ENCODE measurements at places on chromosomes 13 and 19.

DNA sequence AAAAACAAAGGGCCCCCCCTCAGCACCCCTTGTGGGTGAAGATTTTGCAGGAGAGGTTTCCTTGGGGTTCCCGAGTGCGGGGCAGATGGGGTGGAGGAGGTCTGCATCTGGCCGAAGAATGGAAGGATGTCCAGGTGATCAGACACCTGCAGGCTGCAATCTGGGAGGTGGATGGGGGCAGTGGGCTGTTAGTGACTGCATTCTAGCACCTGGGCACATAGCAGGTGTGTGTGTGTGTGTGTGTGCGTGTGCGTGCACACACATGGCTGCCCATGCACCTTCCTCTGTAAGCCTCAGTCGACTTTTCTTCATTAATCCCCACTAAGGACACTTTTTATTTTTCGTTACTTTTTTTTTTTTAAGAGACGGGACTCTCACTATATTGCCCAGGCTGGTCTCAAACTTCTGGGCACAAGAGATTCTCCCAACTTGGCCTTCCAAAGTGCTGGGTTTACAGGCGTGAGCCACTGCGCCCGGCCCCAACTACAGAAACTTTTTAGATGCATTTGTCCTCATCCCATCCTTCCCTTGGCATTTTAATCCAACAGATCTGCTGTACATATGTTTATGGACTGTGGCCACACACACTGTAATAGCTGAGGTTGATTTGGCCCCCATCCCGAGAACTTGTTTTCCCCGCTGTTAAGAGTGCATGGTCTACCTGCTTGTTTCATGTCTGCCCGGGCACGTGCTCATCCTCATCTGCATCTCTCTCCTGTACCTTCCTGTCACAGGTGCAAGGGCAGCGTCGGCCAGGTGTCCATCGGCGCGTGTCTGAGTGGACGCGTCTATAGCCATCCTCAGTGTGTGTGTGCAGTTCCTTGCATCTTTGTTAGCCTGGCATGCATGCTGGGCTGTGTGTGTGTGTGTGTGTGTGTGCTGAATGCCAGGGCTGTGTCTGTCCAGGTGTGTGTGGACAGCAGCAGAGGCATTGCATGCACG, 731 bp downstream of the MAG start:
- DNase-seq, result no peak

GRCh38 chr13:111510502-111511218, 190.2 kb downstream of the TEX29 start:
- no peak for DNase-seq

DNA sequence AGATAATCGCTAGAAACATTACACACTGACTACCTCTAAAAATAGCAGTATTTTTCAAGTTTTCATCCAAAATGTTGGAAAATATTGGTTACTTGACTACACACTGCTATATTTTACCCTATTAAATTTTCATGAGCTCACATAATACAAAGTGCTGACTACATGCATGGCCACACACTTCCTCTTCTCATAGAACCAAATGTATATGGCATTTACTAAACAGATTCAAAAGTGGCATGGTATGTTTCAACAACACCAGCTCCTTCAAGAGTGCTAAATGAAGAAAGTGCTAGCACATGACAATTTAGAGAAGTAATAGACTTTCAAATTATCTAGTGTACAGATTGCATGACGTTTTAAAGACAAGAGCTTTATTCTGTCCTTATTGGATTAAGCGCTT, 780.4 kb upstream of the SLITRK6 start:
- DNase-seq, result no peak

DNA sequence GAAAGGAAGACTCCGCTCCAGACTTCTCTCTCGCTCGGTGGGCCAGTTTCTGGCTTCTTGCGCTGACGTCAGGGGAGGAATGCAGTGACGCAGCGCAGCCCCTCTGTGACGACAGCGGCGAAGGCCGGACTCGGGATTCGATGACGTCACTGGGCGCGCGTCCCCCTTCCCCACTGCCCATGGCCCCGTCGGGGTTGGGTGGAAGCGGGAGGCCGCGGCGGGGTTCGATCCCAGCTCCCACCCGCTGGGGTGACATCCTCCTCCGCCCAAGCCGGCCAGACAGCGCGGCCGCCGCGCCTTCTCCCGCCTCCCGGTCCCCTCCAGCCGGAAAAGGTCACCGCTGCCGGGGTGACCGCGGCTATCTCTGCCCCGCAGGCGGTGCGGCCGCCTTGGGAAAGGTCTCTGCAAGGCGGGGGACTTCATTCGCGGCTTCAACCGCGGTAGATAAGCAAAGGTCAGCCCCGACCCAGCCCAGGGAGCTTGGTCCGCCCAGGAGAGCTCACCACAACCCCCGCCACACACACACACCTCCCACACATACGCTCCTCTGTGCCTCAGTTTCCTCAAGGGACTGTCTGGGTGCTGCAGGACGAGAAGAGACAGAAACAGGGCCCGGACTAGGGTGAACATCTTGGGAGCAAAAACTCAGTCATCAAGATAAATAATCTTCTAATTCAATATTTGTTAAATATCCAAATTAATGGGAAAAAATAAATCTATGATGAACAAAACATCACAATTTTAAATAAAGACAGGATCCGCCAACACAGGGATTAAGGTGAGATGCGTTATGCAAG, 844 bp upstream of the RFX1 start:
- DNase-seq, result no peak

DNA sequence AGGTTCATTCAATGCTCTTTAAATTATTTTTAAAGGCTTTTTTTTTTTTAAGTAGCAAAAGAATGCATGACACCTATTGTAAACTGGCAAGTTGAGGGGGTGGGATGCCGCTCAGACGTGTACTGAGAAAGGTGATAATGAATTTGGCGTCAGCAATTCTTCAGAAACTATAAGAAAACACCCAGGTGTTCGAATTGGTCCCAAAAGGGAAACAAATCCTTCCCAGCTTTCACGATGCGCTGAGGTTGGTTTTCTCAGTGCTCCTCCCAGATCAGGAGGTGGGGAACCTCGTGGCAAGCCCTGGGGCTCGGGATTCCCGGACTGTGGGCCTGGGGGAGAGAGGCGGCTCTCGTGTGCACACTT, 543 bp upstream of the FAM124A start:
- no peak for DNase-seq

DNA sequence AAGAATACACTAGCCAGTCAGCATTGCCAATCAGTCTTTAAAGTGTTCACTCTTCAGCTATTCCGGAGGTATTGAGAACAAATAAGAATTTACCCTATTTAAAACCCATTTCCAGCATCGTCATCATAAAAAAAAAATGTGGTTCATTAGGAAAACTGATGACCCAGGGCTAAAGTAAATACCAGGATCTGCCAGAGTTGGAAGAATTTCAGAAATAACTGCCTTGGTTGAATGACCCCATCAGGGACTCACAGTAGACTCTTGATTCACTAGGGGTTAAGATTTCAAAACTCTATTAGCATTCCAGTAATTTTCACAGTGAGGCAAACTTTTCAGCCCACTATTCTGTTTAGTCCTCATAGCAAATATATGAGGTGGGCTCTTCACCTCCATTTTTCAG, 377.0 kb downstream of the ITGBL1 start:
- DNase-seq, result no peak

GRCh38 chr13:93368718-93369117, 142.1 kb downstream of the GPC6 start:
- no peak for DNase-seq
